Neural crest cell (in vitro differentiated cells): ENCODE measurements at places on chromosomes 1 and 21.
A peak's percentile ranks its signal among the peaks of the same experiment; 100 is the strongest.

- no peak for DNase-seq
- H3K27ac ChIP-seq, result no peak overlapping the region
- H3K36me3 ChIP-seq, result no peaks in the 10 kb centered on the region
- no peak overlapping the region for H3K4me3 ChIP-seq
- no peaks in the 10 kb centered on the region for H3K27me3 ChIP-seq
Observed at GRCh38 chr1:116486424-116486823, 84.4 kb downstream of the CD58 start.

DNA sequence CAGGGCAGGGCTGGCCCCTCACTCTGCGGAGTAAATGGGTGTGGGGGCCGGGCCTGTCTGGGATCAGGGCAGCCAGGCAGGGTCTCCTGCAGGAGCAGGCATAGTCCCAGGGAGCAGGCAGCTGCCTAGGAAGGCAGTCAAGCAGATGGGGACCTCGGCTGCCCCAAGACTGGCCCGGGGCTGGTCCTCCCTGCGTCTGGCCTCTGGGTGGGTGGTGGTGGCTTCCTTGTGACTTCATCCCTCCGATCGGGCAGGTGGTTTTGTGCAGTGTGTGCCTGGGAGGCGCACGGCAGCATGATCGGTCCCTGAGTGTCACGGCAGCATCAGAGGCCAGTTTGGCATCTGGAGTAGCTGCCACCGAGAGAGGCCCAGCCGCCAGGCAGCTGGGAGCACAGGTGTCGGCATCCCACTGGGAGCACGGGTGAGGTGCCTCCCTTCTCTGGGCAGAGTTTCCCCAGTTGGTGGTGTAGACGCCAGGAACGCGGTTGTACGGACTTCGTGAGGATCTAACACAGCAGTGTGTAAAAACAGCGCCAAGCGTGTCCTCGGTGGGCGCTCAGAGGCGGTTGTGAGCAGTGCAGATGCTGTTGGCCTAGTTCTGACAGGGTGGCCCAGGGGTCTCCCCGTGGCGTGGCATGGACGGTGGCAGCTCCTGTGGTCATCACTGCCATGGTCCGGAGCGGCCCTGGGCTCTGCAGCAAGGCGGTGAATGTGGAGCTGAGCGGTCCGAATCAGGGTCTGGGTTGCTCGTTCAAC lies 45.9 kb downstream of the PRKCZ start:
- peaks cover 4% of the 10 kb centered on the region for H3K27me3 ChIP-seq
- H3K27ac ChIP-seq, result no peak overlapping the region
- H3K4me3 ChIP-seq, result no peak overlapping the region

GRCh38 chr1:171298696-171299095 lies 15.3 kb upstream of the FMO4 start:
- peaks cover 6% of the 10 kb centered on the region for H3K36me3 ChIP-seq
- H3K27me3 ChIP-seq, result peaks cover 2% of the 10 kb centered on the region
- DNase-seq, result no peak
- no peak overlapping the region for H3K27ac ChIP-seq

DNA sequence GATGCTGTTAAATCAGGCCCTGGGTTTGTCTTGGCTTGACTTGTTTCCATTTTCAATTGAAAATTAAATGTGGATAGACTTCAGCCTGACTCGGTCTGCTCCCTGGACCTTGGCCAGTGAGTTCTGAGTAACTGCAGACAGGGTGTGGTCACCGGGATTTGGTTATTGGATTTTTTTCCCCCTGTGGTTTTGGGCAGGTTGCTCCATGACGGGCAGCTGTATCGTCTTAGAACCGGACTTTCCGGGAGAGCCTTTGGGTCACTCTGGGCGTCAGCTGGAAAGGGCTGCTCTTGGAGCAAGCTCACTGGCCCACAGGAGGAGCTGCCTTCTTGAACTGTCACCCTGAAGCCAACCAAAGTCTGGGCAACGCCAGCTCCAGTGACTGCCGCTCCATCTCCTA lies 75.0 kb downstream of the CLIC6 start:
- peaks cover 19% of the 10 kb centered on the region for H3K27me3 ChIP-seq
- H3K4me3 ChIP-seq, result no peak overlapping the region
- H3K4me1 ChIP-seq, result peaks cover 5% of the 10 kb centered on the region
- no peaks in the 10 kb centered on the region for H3K36me3 ChIP-seq

GRCh38 chr1:200121421-200121820 lies 93.9 kb downstream of the NR5A2 start:
- no peak overlapping the region for H3K4me3 ChIP-seq
- no peaks in the 10 kb centered on the region for H3K36me3 ChIP-seq
- no peaks in the 10 kb centered on the region for H3K27me3 ChIP-seq
- H3K4me1 ChIP-seq, result no peaks in the 10 kb centered on the region
- no peak overlapping the region for H3K27ac ChIP-seq

DNA sequence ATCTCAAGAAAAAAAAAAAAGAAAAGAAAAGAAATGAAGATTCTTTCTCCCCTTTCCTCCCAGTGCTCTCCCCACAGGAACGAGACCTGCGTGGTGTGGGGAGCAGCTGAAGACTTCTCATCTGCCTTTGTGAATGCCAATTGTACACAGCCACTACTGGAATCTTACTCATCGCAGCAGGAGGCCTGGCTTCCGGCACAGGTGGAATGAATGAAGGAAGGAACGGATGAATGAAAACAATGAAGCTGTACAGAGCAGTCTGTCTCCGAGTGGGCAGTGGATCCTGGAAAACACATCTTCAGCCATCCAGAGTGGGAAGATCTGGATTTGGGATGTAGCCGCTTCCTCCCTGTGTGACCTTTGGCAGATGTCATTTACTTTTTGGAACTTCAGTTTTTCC lies 64.9 kb downstream of the RUNX3 start:
- H3K27ac ChIP-seq, result no peak overlapping the region
- DNase-seq, result no peak
- H3K4me3 ChIP-seq, result no peak overlapping the region
- H3K4me1 ChIP-seq, result peaks cover 7% of the 10 kb centered on the region
- H3K27me3 ChIP-seq, result peaks cover 2% of the 10 kb centered on the region

- no peak overlapping the region for H3K27ac ChIP-seq
- peaks cover 10% of the 10 kb centered on the region for H3K27me3 ChIP-seq
- no peaks in the 10 kb centered on the region for H3K36me3 ChIP-seq
- no peak for DNase-seq
- no peak overlapping the region for H3K4me3 ChIP-seq
Observed at GRCh38 chr1:212529211-212529741, 79.3 kb upstream of the ATF3 start.

- no peak overlapping the region for H3K4me3 ChIP-seq
- DNase-seq, result no peak
- H3K27me3 ChIP-seq, result no peaks in the 10 kb centered on the region
- peaks cover 6% of the 10 kb centered on the region for H3K4me1 ChIP-seq
- no peak overlapping the region for H3K27ac ChIP-seq
- peaks cover 10% of the 10 kb centered on the region for H3K36me3 ChIP-seq
Observed at GRCh38 chr1:10456661-10457060, 6.8 kb downstream of the CORT start.

DNA sequence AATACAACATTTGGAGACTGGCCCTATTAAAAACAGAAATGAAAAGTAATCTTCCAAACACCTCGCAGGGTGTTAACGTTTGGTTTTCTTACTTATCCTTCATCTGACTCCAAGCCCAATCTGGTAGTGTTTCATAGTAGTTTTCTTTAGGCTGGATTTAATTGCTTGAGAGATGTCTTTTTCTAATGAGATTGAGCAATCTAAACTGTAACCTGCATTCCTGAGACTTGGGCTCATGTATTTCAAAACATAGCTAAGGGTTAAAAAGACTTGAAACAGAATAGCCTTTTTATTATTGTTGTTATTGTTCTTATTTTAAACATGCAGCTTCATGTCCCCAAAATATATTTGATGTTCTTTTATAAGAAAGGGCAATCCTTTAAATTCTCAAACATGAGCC lies 278.9 kb downstream of the TGFB2 start:
- no peak for DNase-seq
- no peaks in the 10 kb centered on the region for H3K4me1 ChIP-seq
- H3K27me3 ChIP-seq, result no peaks in the 10 kb centered on the region
- no peaks in the 10 kb centered on the region for H3K36me3 ChIP-seq

GRCh38 chr1:101338714-101339430 lies 102.1 kb downstream of the S1PR1 start:
- no peak for DNase-seq
- H3K4me3 ChIP-seq, result no peak overlapping the region
- H3K36me3 ChIP-seq, result peaks cover 4% of the 10 kb centered on the region
- no peaks in the 10 kb centered on the region for H3K27me3 ChIP-seq

GRCh38 chr1:183941001-183941400 lies 96.5 kb downstream of the COLGALT2 start:
- H3K36me3 ChIP-seq, result peaks cover 20% of the 10 kb centered on the region
- H3K4me1 ChIP-seq, result peaks cover 53% of the 10 kb centered on the region
- DNase-seq, result no peak
- no peak overlapping the region for H3K4me3 ChIP-seq
- H3K27me3 ChIP-seq, result no peaks in the 10 kb centered on the region
- no peak overlapping the region for H3K27ac ChIP-seq

- H3K36me3 ChIP-seq, result no peaks in the 10 kb centered on the region
- peaks cover 17% of the 10 kb centered on the region for H3K4me1 ChIP-seq
- no peaks in the 10 kb centered on the region for H3K27me3 ChIP-seq
- DNase-seq, result no peak
Observed at GRCh38 chr1:2346691-2347408, 44.5 kb downstream of the MORN1 start.

GRCh38 chr1:13730751-13731482 lies 30.9 kb downstream of the PRDM2 start:
- peaks cover 29% of the 10 kb centered on the region for H3K4me1 ChIP-seq
- H3K27me3 ChIP-seq, result no peaks in the 10 kb centered on the region
- DNase-seq, result no peak
- H3K27ac ChIP-seq, result peak overlapping the region; percentile 36

DNA sequence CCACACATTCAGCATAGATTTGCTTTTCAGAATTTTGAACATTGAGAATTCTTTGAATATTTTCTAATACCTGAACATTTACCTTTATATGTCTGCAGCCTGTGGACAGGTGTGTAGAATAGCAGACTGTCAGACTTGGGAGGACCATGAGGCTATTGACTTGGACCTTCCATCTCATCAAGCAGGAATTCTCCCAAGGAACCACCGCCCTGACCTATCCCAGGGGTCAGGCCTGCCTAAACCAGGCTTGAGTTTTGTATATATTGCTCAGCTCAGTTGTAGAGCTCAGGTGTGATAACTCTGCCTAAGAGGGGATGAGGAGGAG lies 53.2 kb downstream of the RUNX1 start:
- no peaks in the 10 kb centered on the region for H3K36me3 ChIP-seq
- no peak for DNase-seq
- peaks cover 9% of the 10 kb centered on the region for H3K4me1 ChIP-seq
- H3K4me3 ChIP-seq, result no peak overlapping the region

DNA sequence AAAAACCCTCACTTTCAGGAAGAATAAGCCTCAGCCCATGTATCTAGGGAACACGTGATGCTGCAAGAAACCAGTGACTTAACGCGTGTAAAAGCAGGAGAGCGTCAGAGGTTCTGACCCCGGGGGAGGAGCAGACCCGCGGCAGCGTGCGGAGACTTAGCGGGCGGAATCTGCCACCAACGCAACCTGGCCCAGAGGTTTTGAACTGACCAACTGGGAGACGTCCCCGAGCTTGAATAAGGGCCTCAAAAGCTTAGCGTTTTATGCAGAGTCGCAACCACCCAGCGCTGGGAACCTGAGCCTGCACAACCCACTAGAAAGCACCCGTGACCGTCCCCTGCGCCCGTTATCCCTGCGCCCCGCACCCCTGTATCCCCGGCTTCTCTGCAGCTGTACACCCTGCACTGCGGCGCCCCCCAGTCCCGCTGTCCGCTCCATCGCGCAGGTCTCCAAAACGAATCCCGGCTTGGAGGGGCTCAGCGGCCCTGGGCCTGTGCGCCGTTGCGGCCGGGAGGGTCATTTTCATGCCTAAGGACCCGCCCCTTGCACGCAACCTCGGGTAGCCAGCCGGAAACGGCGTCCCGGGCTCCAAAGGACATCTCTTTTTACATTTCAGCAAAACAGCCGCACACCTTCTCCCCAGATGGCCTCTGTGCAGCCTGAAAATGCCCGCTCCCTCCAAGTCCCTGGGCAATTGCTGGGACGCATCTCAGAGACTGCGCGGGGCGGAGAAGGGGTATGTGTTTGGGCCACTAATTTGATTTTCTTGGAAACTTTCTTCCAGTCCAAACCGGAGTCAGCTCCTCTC lies 29.4 kb upstream of the TRIM17 start:
- no peaks in the 10 kb centered on the region for H3K36me3 ChIP-seq
- peaks cover 7% of the 10 kb centered on the region for H3K27me3 ChIP-seq
- peak overlapping the region; percentile 96 for H3K27ac ChIP-seq
- H3K4me1 ChIP-seq, result peaks cover 22% of the 10 kb centered on the region

GRCh38 chr1:171313835-171314320 lies at the start of gene FMO4:
Gene FMO4, plus strand, starts transcription at chr1:171314183. Its CDS starts 5,643 bp downstream, at chr1:171319826.
- H3K27ac ChIP-seq, result no peak within 1 kb of the TSS
- peaks cover 13% of the 10 kb centered on the region for H3K4me1 ChIP-seq
- H3K36me3 ChIP-seq, result no peaks in the 10 kb centered on the region
- H3K4me3 ChIP-seq, result peak within 1 kb of the TSS; percentile 79
- no peaks in the 10 kb centered on the region for H3K27me3 ChIP-seq

DNA sequence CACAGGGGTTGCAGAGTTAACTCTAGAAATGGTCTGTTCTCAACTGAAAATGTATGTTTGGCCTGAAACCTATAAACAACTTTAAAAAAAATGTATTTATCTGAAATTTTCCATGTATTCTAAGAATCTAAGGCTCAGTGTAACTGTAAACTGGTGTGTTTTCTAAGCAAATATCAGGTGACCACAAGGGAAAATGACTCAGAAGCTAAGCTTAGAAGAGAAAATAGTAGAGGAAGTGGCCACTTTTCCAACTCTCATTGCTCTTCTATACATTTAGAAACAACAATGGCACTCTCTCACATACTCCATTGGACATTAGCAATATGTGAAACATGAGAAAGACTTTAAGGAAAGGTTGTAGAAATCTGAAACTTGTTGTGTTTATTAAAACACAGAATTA lies 7.5 kb downstream of the TNFSF18 start:
- no peaks in the 10 kb centered on the region for H3K4me1 ChIP-seq
- H3K4me3 ChIP-seq, result no peak overlapping the region
- no peak overlapping the region for H3K27ac ChIP-seq
- no peaks in the 10 kb centered on the region for H3K27me3 ChIP-seq
- H3K36me3 ChIP-seq, result no peaks in the 10 kb centered on the region
- DNase-seq, result no peak

DNA sequence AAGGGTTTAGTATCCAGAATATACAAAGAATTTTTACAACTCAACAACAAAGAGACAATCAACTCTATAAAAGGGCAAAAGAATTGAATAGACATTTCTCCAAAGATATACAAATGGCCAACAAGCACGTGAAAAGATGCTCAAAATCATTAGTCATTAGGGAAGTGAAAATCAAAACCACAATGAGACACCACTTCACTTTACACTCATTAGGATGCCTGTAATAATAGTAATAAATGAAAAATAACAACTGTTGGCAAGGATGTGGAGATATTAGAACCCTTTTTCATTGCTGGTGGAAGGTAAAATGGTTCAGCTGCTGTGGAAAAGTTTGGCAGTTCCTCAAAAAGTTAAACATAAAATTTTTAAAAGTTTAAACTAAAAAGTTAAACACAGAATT lies 7.0 kb upstream of the ABCD3 start:
- DNase-seq, result no peak
- no peak overlapping the region for H3K4me3 ChIP-seq
- H3K27ac ChIP-seq, result no peak overlapping the region
- H3K36me3 ChIP-seq, result no peaks in the 10 kb centered on the region
- H3K4me1 ChIP-seq, result no peaks in the 10 kb centered on the region

DNA sequence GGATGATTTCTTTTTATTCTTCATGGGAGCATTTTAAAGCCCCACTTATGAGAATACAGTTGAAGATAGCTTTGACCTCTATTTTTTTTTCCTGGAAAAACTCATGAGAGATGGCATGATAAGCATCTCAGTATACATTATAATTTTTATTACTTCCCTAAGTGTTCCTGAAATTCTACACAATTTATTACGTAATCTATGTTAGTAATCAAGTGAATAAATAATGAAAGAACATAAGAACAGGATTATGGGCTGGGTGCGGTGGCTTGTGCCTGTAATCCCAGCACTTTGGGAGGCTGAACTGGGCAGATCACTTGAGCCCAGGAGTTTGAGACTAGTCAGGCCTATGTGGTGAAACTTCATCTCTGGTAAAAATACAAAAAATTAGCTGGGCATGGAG lies 13.2 kb upstream of the PRKAA2 start:
- no peak overlapping the region for H3K27ac ChIP-seq
- no peaks in the 10 kb centered on the region for H3K4me1 ChIP-seq
- H3K36me3 ChIP-seq, result no peaks in the 10 kb centered on the region
